ENCODE measurements at places on chromosomes 3 and 15.

- DNase-seq, result no peak
Observed at GRCh38 chr15:31501536-31502157, 175.0 kb downstream of the KLF13 start.

DNA sequence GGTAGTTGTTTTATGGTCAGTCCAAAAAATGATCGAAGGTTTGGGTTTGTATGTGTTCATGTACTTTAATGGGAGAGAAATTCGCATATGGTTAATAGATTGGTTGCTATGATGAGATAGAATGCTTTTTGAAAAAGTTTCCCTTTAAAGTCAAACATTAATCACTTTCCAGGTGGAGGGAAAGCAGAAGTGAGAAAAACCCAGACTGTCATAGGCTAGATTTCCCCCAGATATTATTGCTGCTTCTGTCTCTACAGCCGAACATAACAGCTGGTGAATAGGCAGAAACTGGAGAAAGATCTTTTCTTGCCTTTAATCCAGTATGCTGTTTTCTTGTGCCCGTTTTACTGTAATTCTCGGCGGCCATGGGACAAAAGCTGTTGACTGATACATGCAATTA lies 287.6 kb downstream of the SOX2 start:
- peak; percentile 55 for DNase-seq

DNA sequence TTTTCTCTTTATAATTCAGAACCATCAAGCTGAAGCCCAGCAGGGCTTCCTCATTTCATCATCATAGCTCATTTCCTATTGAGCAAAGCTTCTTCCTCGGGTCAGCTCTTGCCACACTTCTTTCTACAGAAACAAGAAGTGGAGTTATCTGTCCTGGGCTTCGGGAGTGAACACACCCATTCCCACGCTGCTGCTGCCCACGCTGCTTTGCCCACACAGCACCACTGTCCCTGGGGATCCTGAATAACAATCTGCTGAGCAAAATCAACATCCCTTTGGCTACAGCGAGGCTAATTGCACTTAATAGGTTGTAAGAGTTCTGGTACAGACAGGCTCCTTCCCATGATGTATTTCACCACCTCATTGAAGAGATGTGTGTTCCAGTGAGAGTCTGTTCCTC lies 23.7 kb downstream of the CEP19 start:
- DNase-seq, result no peak

GRCh38 chr3:124413393-124413792 lies 316.9 kb upstream of the UMPS start:
- no peak for DNase-seq

GRCh38 chr15:90040618-90041017 lies 39.5 kb downstream of the ZNF710 start:
- DNase-seq, result no peak

DNA sequence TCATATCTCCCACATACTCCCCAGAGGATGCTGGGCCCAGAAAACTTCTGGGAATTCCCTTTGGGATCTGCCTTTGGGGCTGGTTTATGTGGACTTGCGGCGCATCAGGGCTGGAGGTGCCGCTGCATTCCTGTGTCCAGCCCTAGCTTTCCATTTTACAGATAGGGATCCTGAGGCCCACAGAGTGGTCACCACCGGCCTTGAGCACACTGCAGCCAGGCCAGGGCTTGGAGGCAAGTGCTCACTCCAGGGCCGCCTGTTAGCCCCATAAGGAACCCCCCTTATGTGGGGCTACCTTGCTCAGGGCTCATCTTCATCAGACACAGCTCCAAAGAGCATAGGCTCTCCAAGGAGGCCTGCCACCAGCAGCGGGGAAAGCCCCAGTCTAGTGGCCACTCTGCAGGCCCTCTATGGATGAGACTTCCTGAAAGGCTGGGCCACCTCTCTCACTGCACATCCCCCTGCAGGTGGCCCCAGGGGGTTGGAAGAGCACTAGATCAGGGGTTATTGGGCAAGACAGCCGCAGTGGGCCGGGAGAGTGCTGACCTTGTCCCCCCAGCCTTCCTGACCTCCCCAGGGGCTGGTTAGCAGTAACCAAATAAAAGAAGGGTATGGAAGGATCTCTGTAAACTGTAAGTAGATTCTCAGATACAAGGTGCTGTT lies 9.2 kb upstream of the ATP2B2 start:
- DNase-seq, result no peak

- DNase-seq, result no peak
Observed at GRCh38 chr3:115581362-115582135, 41.8 kb upstream of the GAP43 start.

- peak; percentile 72 for DNase-seq
Observed at GRCh38 chr3:149717391-149718056, 34.8 kb downstream of the COMMD2 start.

DNA sequence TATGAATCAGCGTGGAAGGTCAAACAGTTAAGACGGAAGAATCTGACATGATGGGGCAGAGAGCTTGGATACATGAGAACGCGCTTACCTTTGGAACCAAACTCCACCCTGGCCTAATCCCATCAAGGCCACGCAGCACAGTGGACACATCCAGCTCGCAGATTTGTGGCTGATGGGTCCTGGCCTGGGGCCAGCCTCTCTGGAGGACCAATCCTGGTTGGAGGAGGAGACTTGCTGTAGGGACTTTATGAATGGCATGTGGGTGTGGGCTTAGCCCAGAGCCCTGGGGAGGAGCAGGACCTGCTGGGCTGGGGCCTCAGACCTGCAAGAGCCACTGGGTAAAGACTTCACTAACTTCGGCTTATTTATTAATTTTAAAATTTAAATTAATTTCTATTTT lies 73.4 kb upstream of the ANKRD34C start:
- no peak for DNase-seq
